Stimulated activated CD8-positive, alpha-beta memory T cell treated with anti-CD3 and anti-CD28 coated beads, Interleukin-7, amount 100 ng/mL, for 1 hour (primary cell): ENCODE measurements at places on chromosomes 7 and 10.

DNA sequence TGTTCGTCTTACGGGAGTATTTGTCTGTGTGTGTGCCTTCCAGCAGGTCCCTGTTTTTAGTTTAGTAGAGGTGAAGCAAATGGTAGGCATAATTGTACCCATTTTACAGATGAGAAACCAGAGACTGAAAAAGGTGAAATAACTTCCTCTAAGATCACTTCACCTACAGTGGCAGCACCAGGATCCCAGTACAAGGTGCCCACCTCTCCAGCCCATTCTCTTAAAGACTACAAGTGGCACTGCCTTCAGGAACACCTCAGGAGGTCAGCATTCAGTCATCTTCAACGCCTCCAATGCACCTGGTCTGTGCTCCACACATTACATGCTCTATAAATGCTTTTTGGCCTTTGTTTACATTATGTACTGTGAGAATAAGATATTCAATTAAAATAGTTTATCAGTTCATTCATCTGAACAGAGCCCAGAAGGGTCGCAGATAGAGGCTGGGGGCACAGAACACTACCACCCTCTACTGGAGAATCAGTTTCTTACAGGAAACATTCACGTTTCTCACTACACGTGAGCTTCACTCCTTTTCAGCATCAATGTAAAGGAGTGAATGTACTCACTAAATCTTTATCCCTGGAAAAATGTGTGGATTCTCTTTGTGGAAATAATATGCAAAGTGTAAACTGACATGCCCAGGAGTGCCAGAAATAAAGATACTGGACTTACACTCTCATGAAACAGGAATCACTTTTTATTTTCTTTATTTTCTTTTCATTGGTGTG is 45.5 kb upstream of the ABLIM1 start:
- DNase-seq = no peak

GRCh38 chr7:15855525-15856109 is 169.1 kb upstream of the MEOX2 start:
- DNase-seq = no peak

GRCh38 chr7:1666823-1667565 is 3.1 kb upstream of the ELFN1 start:
- DNase-seq = no peak

GRCh38 chr10:89873055-89873454 is 171.7 kb downstream of the KIF20B start:
- no peak for DNase-seq

- no peak for DNase-seq
Observed at GRCh38 chr7:67683628-67684027, 687.0 kb downstream of the TYW1 start.

- DNase-seq = no peak
Observed at GRCh38 chr7:6422926-6423632, 24.7 kb downstream of the DAGLB start.

DNA sequence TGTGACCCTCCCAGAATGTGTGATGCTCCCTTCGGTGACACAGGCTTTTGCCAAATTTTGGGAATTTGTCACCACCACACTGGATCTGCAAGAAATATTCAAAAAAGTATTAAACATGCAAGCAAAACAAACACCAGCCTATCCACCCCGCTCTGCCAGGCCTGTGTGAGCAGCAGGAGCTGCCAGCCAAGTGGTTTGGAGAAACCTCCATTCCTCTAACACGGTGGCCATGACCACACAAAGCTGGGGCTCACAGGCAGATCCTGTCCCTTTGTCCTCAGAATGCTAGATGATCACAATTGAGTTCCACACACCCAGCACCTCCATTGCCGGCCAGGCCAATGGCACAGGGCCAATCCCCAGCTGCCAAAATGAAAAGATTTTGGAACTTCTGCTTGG is 261.9 kb upstream of the PPP2R2D start:
- DNase-seq = no peak
